Activated T-helper 1 cell treated with anti-CD3 and anti-CD28 coated beads, Interleukin-12 subunit alpha, Interleukin-12 subunit beta, Interleukin-2, Interleukin-4 antibody, amounts not matched to agents 30 ng/mL and 10 ng/mL and 1 ng/mL, durations not matched to agents 14 hours and 24 hours and 36 hours (primary cell): ENCODE measurements at places on chromosomes 12 and 14. TPM values are rescaled to one million over a fixed set of nuclear protein-coding genes. Genes with fewer than 3 reads are reported as not detected.
A peak's percentile ranks its signal among the peaks of the same experiment; 100 is the strongest.

DNA sequence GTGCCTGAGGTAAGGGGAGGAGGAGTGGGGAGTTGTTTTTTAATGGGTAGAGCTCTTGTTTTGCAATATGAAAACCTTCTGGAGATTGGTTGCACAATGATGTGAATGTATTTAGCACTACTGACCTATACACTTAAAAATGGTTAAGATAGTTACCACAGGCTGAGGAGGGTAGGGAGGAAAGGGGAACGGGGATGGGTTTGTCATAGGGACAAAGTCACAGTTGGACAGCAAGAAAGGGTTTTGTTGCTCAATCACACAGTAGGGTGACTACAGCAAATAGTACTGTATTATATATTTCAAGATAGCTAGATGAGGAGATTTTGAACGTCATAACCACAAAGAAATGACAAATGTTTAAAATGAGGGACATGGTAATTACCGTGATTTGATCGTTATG lies 1562.4 kb downstream of the AACS start:
- no peak for DNase-seq
- no peak overlapping the region for H3K4me3 ChIP-seq
- no peaks in the 10 kb centered on the region for H3K36me3 ChIP-seq

DNA sequence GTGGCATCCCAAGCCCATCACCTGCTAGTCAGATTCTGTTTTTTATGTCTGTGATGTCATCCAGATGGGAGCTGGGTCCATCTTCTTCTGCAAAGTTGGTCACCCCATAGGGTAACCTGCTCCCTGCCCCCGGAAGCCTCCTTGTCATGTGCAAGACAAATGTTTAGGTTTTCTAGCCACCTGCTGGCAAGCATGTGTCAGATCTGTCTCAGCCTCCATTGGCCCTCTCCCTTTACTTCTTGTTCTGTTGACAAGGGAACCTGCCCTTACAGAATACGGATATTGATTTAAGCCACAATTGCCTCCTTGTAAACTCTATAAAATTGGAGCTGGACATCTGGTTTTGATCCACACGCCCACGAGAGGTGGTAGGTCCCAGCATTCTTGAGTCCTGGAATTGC lies 7.5 kb downstream of the NTF3 start:
- no peaks in the 10 kb centered on the region for H3K36me3 ChIP-seq
- no peak overlapping the region for H3K27ac ChIP-seq
- no peak for DNase-seq
- no peaks in the 10 kb centered on the region for H3K4me1 ChIP-seq
- H3K4me3 ChIP-seq = no peak overlapping the region
- peaks cover 6% of the 10 kb centered on the region for H3K27me3 ChIP-seq

- H3K27me3 ChIP-seq = peaks cover 5% of the 10 kb centered on the region
- no peaks in the 10 kb centered on the region for H3K36me3 ChIP-seq
- H3K4me3 ChIP-seq = no peak overlapping the region
- no peak overlapping the region for H3K27ac ChIP-seq
These were observed 6.4 kb downstream of the GUCY2C start for GRCh38 chr12:14689996-14690395.

DNA sequence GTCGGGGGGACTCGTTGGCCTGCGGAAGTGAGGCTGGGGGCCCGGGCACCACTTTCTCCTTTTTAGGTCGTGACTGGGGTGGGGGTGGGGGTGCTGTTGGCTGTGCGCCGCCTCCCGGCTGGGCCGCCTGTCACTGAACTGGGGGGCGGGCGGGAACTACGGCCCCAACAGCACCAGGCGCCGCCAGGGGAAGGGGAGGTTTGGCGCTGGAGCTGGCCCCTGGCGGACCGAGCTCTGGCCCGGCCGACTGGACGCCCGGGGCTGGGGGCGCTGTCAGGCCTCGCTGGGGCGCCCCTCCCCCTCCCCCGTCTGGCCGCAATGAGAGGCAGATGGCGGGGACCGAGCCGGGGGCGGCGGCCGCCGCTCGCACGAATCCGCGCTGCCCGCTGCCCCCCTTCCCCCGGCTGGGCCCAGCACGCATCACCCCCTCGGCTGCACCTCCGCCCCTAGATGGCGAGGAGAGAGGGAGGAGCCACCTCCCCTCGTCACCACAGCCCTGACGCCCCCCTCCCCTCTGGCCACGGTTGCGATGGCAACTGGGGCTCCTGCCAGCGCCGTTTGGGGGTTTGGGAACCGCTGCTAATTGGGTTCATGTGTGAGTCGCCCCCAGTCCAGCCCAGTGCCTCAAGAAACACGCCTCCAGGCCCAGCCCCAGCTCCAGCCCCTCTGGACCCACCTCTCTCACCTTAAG lies 723 bp downstream of the NFATC4 start:
- peaks cover 48% of the 10 kb centered on the region for H3K27me3 ChIP-seq
- no peak overlapping the region for H3K4me3 ChIP-seq
- peaks cover 4% of the 10 kb centered on the region for H3K36me3 ChIP-seq
- DNase-seq = no peak

DNA sequence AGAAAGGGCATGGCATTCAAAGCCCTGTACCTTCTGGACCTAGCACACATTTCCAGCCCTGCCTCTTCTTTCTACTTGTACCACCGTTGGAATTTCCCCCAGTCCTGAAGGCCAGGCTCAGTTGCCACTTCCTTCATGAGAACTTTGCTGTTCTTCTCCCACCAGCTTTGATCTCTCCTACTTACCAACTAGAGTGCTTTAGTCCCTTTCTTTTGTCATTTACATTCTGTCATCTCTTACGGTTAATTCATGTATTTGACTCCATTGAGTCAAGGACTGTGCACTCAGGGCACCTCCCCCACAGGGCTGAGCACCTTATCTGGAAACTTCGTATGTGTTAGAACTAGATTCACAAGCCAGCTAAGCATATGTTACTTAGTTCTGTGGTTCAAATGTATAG lies 26.3 kb downstream of the BICDL1 start:
- H3K36me3 ChIP-seq = peaks cover 39% of the 10 kb centered on the region
- peak overlapping the region; percentile 95 for H3K27ac ChIP-seq
- peak; percentile 58 for DNase-seq
- peaks cover 75% of the 10 kb centered on the region for H3K4me1 ChIP-seq
- no peaks in the 10 kb centered on the region for H3K27me3 ChIP-seq

DNA sequence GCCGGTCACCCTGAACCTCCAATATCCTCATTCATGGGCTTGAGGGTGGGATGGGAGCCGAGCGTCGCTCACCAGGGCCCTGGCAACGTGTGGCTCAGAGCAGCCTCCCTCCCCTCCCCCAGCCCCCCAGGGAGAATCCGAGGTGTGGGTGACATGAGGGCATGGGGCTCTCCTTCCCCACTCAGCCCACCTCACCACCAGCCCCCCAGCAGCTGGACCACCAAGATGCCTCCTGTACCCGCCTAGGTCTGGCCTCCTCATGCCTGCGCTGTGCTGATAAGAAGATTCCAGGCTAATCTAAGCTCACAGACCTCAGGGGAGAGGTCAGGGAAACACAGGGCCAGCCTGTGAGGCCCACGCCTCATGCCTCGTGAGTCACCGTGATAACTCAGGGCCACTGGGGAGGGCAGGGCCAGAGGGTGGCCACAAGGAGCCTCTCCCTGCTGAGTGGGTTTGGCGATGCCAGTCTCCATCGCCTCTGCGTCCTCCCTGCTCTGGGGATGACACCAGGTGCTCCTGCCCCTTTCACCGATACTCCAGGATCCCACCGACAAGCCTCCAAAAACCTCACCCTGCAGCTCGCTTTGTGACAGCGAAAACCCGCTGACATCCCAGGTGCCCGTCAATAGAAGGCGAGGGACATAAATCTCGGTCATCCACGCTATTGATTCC lies 56.9 kb downstream of the TESC start:
- DNase-seq = no peak
- H3K4me1 ChIP-seq = no peaks in the 10 kb centered on the region
- H3K27me3 ChIP-seq = no peaks in the 10 kb centered on the region
- no peak overlapping the region for H3K4me3 ChIP-seq
- H3K36me3 ChIP-seq = no peaks in the 10 kb centered on the region

DNA sequence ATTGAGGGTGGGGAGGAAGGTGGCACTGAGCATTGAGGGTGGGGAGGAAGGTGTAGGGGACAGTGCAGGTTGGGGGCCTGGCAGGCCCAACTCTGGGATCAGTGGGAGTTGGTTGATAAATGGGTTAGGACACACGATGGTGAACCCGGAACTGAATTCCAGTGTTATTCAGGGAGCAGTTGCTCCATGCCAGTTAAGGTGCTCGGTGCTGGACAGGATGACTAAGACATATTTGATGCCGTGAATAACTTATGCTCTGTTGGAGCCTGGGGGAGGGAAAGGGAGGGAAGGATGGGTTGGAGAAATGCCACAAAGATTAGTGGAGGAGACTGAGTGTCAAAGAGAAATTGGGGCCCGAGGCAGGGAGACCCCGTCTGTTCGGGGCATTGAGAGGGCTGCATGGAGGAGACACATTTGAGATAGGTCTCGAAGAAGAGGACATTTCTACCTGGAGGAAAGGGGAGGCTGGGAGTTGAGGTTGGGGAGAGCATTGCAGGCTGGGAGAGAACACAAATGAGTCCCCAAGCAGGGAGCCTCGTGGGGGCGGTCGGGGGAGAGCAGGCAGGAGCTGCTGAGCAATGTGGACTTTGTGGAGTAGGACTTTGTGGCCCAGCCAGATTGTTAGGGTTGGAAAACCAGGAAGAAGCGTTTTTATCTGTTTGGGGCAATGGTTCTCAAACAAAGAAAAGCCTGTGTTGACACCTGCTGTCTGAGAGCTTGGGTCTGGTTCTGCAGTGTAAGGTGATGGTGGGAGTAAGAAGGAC lies 65.3 kb downstream of the IQSEC3 start:
- no peak overlapping the region for H3K27ac ChIP-seq
- DNase-seq = no peak
- H3K4me3 ChIP-seq = no peak overlapping the region
- H3K36me3 ChIP-seq = no peaks in the 10 kb centered on the region
- peaks cover 8% of the 10 kb centered on the region for H3K27me3 ChIP-seq

DNA sequence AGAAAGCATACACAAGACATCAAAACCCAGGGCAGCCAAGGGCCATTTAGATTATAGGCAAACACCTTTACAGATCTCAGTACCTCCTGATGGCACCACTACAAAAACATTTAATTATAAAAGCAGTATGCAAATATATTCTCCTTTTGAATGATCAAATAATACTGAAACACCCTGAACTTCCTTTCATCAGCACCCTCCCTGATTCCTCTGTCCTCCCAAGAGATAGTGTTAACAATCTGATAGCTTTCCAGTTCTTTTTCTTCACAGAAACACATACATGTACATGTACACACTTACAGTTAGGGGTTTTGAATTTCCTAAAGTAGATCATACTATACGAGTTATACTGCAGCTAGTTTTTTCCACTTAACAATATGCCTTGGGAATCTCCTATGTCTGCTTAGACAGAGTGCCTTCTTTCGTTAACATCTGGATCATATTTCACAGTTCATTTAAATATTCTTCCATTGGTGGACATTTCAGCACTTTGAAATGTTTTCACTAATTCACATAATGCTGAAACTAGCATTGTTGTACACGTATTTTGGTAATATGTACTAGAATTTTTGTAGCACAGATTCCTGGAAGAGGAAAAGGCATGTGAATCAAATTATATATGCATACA lies 35.2 kb downstream of the TDG start:
- DNase-seq = no peak
- no peak overlapping the region for H3K4me3 ChIP-seq
- no peak overlapping the region for H3K27ac ChIP-seq
- peaks cover 3% of the 10 kb centered on the region for H3K36me3 ChIP-seq
- H3K4me1 ChIP-seq = no peaks in the 10 kb centered on the region

DNA sequence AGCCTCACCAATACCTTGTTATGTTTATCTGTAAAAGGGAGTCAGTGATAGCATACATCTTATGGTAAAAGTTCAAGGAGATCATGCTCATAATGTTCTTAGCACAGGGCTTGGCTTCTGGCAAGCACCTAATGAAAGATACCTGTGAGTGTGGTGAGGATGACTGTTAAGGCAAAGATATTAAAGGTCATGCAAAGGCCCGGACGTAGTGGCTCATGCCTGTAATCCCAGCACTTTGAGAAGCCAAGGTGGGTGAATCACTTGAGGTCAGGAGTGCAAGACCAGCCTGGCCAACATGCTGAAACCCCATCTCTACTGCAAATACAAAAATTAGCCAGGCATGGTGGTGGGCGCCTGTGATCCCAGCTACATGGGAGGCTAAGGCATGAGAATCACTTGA lies 425.9 kb upstream of the TBX3 start:
- no peaks in the 10 kb centered on the region for H3K36me3 ChIP-seq
- no peak overlapping the region for H3K27ac ChIP-seq
- no peaks in the 10 kb centered on the region for H3K4me1 ChIP-seq
- no peak for DNase-seq
- H3K4me3 ChIP-seq = no peak overlapping the region

- H3K4me1 ChIP-seq = no peaks in the 10 kb centered on the region
- DNase-seq = no peak
- H3K27ac ChIP-seq = no peak overlapping the region
- H3K36me3 ChIP-seq = no peaks in the 10 kb centered on the region
- H3K4me3 ChIP-seq = no peak overlapping the region
- H3K27me3 ChIP-seq = no peaks in the 10 kb centered on the region
These were observed 12.6 kb downstream of the CFL2 start for GRCh38 chr14:34701808-34702207.

DNA sequence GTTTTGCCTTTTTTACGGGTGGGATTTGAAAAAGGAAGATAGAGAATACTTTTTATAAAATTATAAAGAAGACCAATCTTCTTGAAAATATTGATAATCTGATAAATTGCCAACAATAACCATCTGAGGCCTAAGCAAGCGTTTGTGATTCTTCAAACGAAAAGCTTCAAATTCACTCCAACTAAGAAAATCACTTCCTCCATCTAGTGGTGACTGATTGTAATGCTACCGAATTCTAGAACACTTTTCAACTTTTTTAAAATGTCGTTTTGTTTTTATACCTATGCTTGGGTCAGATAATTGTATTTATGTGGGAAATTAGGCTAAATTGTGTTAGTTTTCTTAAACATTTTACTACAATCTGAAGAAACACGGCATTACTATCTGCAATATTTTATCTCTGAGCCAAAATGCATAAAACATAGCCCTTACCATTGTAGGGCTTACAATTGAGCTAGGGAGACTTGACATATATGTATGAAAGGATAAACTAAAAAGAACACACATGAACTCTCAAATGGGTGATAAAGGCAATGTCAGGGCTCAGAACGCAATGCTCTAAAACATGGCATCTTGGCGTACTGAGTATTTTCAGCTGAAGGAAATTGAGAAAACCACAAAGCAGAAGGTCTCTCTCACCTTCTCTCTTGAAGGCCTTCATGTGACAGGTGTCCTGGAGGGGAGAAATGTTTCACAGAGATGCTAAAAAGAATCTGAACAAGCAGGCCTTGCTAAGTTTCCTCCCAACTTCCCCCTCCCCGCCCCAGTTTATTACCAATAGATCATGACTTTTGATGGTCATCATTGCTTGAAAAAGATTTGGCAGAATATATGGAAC lies 36.8 kb upstream of the G2E3 start:
- no peak for DNase-seq
- H3K27me3 ChIP-seq = peaks cover 2% of the 10 kb centered on the region
- peaks cover 6% of the 10 kb centered on the region for H3K4me1 ChIP-seq
- H3K27ac ChIP-seq = no peak overlapping the region
- H3K4me3 ChIP-seq = no peak overlapping the region

- no peak for DNase-seq
- H3K27ac ChIP-seq = no peak overlapping the region
- no peak overlapping the region for H3K4me3 ChIP-seq
- no peaks in the 10 kb centered on the region for H3K36me3 ChIP-seq
- peaks cover 25% of the 10 kb centered on the region for H3K4me1 ChIP-seq
These were observed 3.1 kb upstream of the ARHGEF40 start for GRCh38 chr14:21066882-21067502.

The KCNJ8 gene
- not detected in 2 replicates for total RNA-seq

The TGFB3 gene
- total RNA-seq = 2.2 and 3.0 TPM in 2 replicates

The TSPAN11 gene
- not detected in 2 replicates for total RNA-seq

The ATL1 gene
- total RNA-seq = 0.83 and 1.2 TPM in 2 replicates

The ARHGAP9 gene
- 102 TPM in 2 replicates for total RNA-seq

The PLXNC1 gene
- total RNA-seq = 18.8 and 22.7 TPM in 2 replicates

The KRT77 gene
- not detected in 2 replicates for total RNA-seq
